Stomach (tissue), 19 donors: ENCODE measurements at places on chromosomes 5 and 9. TPM values are rescaled to one million over a fixed set of nuclear protein-coding genes. Genes with fewer than 3 reads are reported as not detected.

GRCh38 chr9:32551276-32552051 is 663 bp upstream of the SMIM27 start:
- DNase-seq, result no peak

DNA sequence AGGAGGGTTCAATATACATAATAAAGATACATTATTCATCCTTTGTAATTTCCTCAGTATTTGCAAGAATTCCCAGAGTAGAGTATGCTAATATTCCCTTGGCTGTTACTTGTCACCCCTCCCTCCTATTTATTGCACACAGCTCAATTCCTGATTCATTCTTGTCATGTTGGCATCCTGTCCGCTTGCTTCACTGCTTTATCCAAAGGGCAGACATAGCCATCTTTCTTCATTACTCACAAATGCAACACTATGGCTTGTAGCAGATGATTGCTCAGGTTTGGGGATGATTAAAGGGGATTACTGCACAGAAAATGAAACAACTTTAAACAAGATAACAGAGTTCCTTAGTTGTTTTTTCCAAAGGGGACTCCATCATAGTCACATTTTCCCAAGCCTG is 1.2 kb upstream of the IL33 start:
- no peak for DNase-seq

DNA sequence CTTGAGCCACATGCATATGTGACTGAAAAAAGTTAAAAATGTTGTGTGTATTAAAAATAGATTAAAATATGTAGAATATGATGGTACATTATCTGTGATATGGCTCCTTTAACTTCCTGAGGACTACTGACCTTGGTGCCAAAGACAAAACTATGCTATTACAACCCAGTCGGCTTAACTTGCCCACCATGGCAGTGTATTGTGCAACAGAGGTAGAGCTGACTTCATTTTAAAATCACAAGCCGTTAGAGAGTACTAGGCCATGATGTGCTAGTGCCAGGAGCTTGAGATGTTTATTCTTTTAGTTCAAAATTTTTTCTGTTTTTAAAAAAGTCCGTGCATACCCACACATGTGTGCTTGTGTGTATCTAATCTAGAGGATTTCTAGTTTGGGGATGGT is 46.3 kb downstream of the NAA35 start:
- no peak for DNase-seq

DNA sequence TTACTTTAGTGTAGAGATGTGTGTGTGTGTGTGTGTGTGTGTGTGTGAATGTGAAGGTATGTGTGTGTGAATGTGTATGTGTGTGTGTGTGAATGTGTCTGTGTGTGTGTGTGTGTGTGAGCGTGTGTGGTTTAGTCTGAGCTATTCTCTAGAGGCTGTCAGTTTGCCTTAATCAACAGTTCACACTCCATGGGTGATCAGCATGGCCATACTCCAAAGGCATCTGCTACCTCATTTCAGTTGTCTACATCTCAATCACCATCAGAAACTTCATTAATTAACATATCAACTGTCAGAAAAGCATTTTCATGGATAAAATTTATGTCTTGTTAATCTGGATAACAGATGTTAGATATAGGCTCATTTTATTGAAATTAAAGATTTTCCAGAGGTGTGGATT is 103.1 kb upstream of the PTPN3 start:
- no peak for DNase-seq

DNA sequence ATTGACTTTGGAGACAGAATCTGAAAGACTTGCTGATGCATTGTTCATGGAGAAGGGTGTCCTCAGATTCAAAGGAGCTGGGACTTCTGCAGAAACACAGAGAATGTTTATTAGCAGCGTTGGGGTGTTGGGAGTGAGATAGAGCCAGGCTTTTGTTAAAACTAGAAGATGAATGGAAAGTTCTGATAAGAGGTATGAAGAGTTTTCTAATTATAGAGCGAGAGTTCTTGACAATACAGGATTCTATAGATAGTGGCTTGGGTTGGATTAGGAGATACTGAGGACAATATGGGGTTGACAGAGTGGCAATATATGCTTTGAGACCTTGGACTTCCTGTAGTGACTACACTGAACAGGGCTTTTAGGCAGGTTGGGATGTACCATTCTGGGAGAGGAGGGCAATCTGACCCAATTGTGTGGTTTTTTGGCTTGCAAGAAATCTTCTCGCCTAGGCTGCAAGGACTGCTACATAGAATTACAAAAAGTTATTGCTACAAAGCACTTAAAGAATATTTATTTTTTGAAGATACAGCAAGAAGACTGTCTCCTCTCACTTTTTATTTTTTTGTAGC is 83.1 kb downstream of the FER start:
- no peak for DNase-seq

The C9orf153 gene
- total RNA-seq, result 0.92 TPM
